RPMI8226 (cell line): ENCODE measurements at places on chromosomes 16 and 17.

DNA sequence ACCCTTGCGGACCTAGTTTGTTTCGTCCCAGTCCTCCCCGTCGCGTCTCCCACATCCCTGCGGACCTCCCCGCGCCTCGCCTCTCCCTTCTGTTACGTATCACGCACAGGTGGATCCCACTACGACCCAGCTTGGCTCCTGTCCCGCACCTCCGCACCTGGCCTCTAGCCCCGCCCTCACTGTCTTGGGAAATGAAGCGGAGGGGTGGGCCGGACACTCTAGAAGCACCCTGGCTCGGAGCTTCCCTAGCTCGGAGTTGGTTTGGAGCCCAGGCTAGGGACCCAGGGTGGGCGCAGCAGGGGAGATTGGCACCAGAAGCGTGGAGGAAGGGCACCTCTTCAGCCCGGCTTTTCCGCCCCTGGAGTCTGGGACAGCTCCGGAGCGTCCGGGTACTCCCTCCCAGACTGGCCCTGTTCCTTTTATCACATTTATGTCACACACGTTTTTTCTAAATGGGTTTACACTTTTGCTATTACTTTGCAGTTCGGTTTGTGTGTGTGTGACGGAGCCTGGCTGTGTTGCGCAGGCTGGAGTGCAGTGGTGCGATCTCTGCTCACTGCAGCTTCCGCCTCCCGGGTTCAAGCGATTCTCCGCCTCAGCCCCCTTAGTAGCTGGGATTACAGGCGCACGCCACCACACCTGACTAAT lies 1.4 kb upstream of the CEMP1 start:
- DNase-seq = peak; percentile 95

DNA sequence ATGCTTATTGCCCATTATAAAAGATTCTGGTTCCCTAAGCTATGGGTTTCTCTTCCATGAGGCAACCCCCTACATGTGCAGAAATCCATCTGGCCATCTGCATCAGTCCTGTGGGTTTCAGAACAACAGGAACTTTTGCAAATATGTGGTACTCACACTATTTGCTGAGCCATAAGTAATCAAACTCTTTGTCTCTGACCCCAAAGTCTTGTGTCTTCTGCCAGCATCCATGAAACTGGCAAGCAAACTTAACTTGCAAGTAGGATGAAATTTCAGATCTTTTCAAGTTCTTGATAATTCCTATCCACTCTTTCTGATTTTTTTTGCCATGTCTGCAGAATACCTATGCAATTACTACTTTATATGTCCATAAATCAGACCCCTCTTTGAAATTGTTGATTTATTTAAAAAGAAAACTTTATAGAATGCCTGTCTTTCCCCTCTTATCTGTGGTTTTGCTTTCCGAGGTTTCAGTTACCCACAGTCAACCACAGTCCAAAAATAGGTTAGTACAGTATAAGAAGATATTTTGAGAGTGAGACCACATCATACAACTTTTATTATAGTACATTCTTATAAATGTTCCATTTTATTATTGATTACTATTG lies 158.4 kb upstream of the IRX3 start:
- no peak for DNase-seq

DNA sequence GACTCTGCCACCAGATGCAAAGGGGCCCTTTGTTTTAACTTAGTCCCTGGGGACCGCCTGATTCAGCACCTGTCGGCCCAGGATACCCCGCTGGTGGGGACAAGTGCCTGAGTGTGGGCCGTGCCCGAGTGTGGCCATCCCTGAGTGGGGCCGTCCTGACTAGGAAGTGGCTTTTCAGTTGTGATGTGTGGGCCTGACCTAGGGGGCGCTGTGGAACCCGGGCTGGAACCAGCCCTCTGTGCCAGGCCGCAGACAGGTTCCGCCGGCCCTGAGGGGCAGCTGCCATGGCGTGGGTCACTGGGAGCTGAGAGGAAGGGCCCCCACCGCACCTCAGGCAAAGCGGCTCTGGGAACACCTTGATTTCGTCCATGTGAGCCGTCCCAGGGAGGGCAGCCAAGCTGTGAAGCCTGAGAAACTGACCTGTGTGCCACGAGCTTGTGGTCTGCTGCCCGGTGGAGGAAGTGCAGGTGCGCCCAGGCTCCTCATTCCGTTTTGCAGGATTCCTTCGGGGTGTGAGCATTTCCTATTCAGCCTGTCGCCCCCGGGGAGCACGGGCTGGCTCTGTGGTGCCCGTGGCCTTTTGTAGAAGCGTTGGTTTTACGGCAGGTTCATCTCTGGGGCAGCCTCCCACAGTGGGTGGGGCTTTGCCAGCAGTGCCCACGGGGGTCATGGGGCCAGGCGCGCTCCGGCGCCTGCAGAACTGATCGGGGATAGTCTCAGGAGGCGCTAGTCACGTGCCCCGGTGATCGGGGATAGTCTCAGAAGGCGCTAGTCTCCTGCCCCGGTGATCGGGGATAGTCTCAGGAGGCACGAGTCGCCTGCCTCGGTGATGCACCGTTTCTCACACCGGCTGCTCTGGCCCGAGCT lies 5.3 kb downstream of the RPL13 start:
- peak; percentile 66 for DNase-seq

DNA sequence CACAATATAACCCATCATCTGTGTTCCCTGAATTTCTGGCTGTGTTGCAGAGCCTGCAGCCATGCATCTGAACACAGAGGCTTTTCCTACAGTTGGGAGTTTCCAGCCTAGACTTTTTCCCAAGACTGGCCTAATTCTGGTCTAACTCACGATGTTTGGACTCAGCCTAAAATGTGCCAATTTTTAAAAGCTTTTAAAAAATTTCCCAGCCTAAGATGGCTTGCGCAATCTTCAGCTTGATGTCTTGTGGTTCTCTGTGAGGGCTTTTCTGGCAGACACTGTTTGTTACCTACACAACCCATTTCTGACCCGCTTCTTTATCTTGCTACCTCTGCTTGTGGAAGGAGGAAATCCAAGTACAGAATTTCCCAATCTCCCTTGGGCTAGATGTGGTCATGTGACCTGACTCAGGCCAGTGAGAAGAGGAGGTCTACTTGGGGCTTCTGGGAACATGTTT lies 72.7 kb upstream of the GAS7 start:
- DNase-seq = no peak

DNA sequence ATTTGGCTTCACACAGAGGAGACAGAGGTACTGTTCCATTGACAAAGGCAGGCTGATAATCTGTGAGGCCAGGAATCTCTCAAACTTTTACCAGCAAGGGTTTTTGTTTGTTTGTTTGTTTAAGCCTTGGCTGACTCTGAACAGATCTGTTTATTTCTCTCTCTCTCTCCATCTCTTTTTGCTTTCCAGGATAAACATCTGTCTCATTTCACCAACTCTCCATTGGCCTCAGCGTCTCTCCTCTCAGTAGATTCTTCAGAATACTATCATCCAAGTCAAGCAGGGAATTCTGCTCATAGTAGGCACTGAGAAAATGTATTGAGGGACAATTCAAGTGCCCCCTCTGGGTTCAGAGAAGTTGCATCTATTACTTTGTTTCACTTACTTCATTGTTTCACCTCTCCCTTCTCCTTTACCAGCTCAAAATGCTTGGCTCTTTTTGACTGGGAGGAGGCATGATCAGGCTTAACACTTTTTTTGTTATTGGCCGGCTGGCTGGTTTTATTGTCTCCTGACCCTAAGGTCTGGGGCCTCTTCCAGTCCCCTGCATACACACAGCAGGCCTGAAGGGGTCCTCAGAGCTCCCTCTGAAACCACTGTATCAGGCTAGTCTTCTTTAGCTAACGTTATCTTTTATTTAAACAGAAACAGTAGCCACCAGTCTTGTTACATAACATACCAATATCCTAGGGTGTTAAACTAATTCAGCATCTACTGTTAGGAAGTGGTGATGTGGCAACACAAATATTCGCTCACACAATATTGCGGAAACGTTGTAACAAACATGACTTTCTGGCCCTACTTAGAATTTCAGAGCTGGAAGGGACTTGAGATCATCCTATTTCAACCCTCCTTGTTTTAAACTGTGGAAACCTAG lies 2.0 kb upstream of the YPEL2 start:
- DNase-seq = peak; percentile 79

GRCh38 chr17:76644995-76645394 lies 1.4 kb upstream of the ST6GALNAC1 start:
- no peak for DNase-seq

DNA sequence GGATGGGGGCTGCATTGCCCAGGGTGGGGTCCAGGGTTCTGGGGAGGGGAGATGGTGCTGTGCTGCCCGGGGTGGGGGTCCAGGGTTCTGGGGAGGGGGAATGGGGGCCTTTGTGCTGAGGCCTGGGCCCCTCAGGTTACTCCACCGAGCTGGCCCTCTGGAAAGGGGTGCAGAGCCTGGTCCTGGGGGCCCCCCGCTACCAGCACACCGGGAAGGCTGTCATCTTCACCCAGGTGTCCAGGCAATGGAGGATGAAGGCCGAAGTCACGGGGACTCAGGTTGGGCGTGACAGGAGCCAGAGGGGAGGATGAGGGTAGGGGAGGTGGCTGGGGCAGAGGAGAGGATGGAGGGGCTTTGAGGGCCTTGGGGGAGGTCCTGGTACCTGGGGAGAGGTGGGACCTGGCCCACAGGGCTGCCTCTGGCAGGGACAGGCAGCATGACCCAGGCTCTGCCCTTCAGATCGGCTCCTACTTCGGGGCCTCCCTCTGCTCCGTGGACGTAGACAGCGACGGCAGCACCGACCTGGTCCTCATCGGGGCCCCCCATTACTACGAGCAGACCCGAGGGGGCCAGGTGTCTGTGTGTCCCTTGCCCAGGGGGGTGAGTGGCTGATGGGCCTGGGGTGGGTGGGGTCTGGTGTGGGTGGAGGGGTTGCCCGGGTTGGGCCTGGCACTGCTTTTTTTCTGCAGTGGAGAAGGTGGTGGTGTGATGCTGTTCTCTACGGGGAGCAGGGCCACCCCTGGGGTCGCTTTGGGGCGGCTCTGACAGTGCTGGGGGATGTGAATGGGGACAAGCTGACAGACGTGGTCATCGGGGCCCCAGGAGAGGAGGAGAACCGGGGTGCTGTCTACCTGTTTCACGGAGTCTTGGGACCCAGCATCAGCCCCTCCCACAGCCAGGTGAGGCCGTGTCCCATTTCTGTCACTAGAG lies 7.8 kb downstream of the ITGAX start:
- DNase-seq = no peak

DNA sequence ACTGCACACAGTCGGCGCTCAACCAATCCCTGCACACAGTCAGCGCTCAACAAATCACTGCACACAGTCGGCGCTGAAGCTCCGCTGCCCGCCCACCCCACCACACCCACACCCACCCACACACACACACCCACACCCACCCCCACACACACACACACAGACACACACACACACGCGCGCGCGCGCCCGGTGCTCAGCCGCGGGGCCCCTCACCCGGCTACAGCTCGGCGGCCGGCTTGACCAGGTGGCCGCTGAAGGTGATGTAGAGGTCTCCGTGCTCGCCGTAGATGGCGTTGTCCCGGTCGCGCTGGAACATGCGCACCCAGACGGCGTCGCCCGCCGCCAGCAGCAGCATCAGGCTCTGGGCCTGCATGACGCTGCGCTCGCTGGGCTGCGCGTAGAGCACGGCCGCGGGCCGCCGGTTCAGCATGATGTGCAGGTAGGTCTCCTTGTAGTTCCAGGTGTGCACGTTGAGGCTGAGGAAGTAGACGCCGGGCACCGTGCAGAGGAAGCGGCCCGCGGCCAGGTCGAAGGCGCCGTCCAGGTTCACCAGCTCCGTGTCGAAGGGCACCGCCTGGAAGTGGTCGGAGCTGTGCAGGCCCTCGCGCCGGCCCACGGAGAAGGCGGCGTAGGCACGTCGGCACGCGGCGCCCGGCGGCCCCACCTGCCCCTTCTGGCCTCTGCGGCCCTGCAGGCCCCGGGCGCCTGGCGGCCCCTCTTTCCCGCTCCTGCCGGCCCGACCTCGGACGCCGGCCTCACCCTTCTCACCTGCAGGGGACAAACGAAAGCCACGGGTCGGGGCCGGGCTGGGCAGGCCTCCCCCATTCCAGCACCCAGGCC lies 2.5 kb downstream of the C1QTNF8 start:
- DNase-seq = peak; percentile 60

DNA sequence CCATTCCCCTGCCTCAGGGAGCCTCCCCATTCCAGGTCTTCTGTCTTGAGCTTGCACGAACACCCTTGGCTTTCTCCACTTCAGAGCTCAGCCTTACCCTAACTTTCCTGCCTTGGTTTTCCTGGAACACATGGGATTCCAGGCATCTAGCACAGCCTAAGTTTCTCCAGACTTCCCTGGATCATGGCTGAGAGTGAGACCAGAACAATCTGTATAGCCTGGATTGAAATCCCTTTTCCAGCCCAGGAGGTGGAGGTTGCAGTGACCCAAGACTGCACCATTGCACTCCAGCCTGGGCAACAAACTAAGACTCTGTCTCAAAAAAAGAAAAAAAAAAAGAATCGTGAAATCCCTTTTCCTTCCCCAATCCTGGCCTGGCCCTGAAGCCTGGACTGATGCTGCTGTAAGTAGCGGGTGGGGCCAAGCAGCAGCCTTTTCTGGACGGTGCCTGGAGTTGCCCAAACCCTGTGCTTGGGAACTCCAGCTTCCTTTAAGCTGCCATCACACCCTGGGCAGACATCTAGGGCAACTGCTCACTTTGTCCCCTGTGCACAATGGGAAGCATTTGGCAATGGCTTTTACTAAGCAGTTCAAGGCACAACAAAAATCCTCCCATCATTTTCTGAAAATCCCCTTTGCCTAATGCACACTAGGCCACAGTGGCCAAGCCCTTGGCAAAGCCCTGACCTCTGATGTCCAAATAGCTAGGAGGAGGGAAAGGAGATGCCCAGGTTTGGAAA lies 12.0 kb upstream of the SLC16A5 start:
- DNase-seq = no peak

DNA sequence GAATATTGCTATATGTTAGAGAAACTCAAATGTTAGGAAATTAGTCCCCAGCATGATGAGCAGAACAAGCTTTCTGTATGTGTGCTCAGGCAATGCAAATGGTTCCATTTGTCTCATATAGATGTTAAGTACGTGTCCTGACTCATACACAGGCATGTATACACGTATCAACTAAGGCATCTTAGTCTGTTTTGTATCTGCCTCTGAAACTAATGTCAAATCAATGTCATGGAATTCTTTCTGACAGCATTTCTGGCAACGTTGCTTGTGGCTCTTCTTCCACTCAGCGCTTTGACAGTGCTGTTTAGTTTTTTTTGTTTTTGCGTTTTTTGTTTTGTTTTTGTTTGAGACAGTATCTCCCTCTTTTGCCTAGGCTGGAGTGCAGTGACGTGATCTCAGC lies 111.9 kb downstream of the CNTNAP4 start:
- no peak for DNase-seq

DNA sequence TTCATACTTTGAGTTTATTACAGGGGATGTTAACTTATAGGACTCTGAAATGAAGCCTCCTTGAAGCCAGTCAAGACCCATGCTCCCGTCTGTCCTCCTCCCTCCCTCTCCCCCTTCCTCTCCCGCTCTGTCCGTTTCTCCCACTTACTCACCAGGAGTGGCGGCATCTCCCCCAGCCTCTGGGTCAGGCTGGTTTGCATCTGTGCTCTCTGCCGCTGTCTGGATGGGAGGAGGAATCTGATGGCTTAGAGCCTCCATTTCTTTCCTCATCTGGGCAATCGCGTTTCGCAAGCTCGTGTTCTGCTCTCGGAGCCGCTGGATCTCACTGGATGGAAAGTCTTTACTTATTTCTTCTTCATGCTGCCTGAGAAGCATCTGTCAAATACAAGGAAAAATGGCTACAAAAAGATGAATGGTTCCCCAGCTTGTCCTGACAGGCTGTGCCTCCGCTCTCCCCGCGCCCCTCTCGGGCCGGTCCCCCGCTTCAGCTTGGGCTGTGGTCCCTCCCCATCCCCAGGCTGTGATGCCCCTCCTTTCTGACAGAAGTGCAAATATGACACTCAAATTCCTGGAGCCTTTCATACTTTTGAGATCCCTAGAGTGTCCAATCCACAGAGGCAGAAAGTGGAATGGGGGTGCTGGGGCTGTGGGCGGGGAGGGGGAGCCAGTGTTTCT lies 40.0 kb downstream of the CCDC57 start:
- no peak for DNase-seq
